ENCODE measurements at places on chromosomes 6 and 20. TPM values are rescaled to one million over a fixed set of nuclear protein-coding genes. Genes with fewer than 3 reads are reported as not detected.

GRCh38 chr6:30834646-30835045 lies 49.7 kb upstream of the DDR1 start:
- H3K4me3 ChIP-seq, result no peak overlapping the region
- no peaks in the 10 kb centered on the region for H3K36me3 ChIP-seq
- DNase-seq, result no peak
- no peak overlapping the region for H3K27ac ChIP-seq
- peaks cover 1% of the 10 kb centered on the region for H3K4me1 ChIP-seq

- DNase-seq, result no peak
- no peaks in the 10 kb centered on the region for H3K36me3 ChIP-seq
- no peak overlapping the region for H3K4me3 ChIP-seq
- H3K27me3 ChIP-seq, result no peaks in the 10 kb centered on the region
Measured at GRCh38 chr6:431504-431903, 40.0 kb downstream of the IRF4 start.

The KCNQ5 gene
- total RNA-seq, result not detected

- no peaks in the 10 kb centered on the region for H3K4me1 ChIP-seq
- DNase-seq, result no peak
- H3K27ac ChIP-seq, result no peak overlapping the region
- no peaks in the 10 kb centered on the region for H3K27me3 ChIP-seq
- H3K4me3 ChIP-seq, result no peak overlapping the region
- no peaks in the 10 kb centered on the region for H3K36me3 ChIP-seq
Measured at GRCh38 chr20:17097603-17098002, 129.2 kb upstream of the PCSK2 start.

DNA sequence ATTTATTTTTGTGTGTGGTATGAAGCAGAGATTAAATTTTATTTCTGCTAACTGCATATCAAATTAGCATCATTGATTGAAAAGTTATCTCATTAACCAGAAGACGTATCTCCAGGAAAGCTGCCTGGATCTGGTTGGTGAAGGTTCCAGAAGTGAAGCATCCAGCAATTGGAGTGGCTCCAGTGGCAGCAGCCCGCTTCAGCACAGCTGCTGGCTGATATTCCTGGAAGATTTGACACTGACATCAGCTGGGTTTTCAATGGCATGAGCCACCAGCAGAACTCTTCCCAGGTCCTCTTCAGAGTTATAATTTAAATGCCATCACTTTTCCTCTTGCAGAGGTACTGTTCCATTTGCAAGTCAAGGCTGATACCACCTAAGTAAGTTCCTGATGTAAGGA lies 363.5 kb downstream of the BCKDHB start:
- H3K27ac ChIP-seq, result no peak overlapping the region
- no peak for DNase-seq
- H3K4me3 ChIP-seq, result no peak overlapping the region
- H3K27me3 ChIP-seq, result no peaks in the 10 kb centered on the region
- H3K36me3 ChIP-seq, result no peaks in the 10 kb centered on the region
- H3K4me1 ChIP-seq, result no peaks in the 10 kb centered on the region

DNA sequence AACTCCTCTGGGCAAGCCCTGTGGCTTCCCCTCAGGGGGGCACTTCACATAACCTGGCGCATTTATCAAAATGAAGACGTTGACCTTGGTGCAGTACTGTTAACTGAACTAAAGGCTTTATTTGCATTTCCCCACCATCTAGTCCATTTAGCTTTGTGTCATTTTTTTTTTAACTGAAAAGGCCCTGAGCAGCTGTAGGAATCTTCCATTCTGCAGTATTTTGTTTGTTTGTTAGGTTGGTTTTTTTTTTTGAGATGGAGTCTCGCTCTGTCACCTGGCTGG lies 10.7 kb downstream of the TMEM181 start:
- H3K36me3 ChIP-seq, result no peaks in the 10 kb centered on the region
- no peak for DNase-seq
- H3K4me3 ChIP-seq, result no peak overlapping the region
- H3K4me1 ChIP-seq, result no peaks in the 10 kb centered on the region
- no peak overlapping the region for H3K27ac ChIP-seq

GRCh38 chr6:105824732-105825131 lies 261.4 kb upstream of the PRDM1 start:
- H3K27ac ChIP-seq, result no peak overlapping the region
- H3K27me3 ChIP-seq, result no peaks in the 10 kb centered on the region
- no peak for DNase-seq
- no peaks in the 10 kb centered on the region for H3K4me1 ChIP-seq

The LY6G6F gene
- not detected for total RNA-seq

- no peak for DNase-seq
- H3K4me3 ChIP-seq, result no peak overlapping the region
- H3K36me3 ChIP-seq, result no peaks in the 10 kb centered on the region
- no peaks in the 10 kb centered on the region for H3K4me1 ChIP-seq
Measured at GRCh38 chr6:8149350-8149749, 47.0 kb upstream of the EEF1E1 start.

The ELOVL4 gene
- total RNA-seq, result 3.1 TPM

DNA sequence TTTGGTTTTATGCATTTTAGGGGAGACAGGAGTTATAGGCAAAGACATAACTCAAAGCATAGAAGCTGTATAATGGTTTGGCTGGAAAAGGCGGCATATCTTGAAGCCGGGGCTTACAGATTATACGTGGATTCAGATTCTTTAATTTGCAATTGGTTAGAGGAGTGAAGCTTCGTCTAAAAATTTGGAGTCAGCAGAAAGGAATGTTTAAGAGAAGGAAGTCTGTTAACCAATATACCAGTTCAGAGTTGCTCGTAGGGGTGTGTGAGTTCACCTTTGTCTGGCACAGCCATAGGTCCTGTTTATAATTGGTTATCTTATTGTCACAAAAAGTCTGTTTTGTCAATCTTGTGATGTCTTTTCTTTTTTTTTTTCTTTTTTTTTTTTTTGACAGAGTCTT lies 8.9 kb downstream of the ARHGAP40 start:
- no peak overlapping the region for H3K4me3 ChIP-seq
- no peaks in the 10 kb centered on the region for H3K4me1 ChIP-seq
- no peak overlapping the region for H3K27ac ChIP-seq
- H3K27me3 ChIP-seq, result no peaks in the 10 kb centered on the region
